ENCODE measurements at places on chromosomes 7 and 10.

GRCh38 chr7:27410812-27411544, 168.4 kb downstream of the EVX1 start:
- H3K36me3 ChIP-seq: no peaks in the 10 kb centered on the region
- H3K4me1 ChIP-seq: no peaks in the 10 kb centered on the region
- H3K27me3 ChIP-seq: peaks cover 10% of the 10 kb centered on the region
- H3K4me3 ChIP-seq: no peak overlapping the region

DNA sequence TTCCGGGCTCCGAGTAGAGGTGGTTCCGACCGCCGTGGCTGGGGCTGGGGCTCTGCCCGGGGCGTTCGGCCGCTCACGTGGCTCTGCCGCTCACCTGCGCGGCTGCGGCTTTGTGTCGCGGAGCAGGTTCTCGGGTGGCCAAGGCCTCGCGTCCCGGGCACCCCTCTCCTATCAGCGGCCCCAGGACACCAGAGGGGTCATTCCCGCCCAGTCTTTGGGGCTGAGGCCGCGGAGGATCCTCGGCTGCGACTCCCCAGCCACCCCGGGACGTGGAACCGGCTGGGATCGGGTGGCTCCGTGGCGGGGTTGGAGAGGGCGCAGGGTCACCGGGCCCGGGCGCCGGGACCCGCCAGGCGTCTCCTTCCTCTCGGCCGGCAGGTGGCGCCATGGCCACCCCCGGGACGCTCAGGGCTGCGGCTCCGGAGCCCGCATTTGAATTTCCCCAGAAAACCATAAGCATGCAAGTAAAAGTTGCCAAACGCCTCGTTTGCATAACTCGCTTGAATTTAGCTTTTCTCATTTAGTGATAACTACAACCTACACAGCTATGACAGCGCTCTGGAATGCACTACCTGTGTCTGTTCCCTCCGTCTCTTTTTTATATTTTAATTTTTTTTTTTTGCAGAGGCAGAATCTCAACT, 1.2 kb downstream of the COL26A1 start:
- H3K4me3 ChIP-seq: no peak overlapping the region
- no peaks in the 10 kb centered on the region for H3K4me1 ChIP-seq

- no peak for ATAC-seq
- no peaks in the 10 kb centered on the region for H3K36me3 ChIP-seq
- H3K4me3 ChIP-seq: no peak overlapping the region
- H3K4me1 ChIP-seq: no peaks in the 10 kb centered on the region
- no peak overlapping the region for H3K27ac ChIP-seq
- H3K27me3 ChIP-seq: peaks cover 11% of the 10 kb centered on the region
These were observed 42.7 kb upstream of the CACNB2 start for GRCh38 chr10:18097524-18097923.

DNA sequence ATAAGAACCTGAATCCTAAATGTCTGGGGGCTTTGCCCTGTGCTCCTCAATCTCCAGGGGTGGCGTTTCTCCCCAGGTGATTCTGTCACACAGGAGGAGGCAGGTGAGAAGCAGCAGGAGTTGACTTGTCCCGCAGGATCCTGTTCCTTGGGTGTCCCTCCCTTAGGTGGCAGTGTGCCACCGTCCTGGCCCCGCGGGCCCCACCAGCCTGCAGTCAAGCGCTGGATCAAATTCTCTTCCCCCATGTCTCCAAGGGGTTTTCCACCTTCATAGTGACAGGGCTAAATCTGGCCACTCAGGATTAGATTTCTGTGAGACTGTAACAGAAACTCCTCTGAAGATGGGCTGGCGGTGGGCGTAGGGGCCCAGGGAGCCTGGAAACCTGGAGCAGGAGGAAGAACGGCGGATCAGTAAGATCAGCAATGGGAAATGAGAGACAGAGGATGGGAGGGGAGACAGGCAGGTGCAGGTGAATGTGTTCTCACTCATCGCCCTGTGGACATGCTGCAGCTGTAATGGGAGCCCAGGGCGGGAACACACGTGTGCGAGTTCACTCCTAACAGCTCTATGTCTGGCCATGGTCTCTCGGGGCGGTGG, 329.2 kb upstream of the COBL start:
- ATAC-seq: no peak
- no peaks in the 10 kb centered on the region for H3K4me1 ChIP-seq
- no peak overlapping the region for H3K4me3 ChIP-seq
- no peaks in the 10 kb centered on the region for H3K27me3 ChIP-seq

- peaks cover 7% of the 10 kb centered on the region for H3K36me3 ChIP-seq
- no peak for ATAC-seq
- no peaks in the 10 kb centered on the region for H3K27me3 ChIP-seq
- peaks cover 7% of the 10 kb centered on the region for H3K4me1 ChIP-seq
- H3K27ac ChIP-seq: no peak overlapping the region
These were observed 139.3 kb upstream of the TCF7L2 start for GRCh38 chr10:112810711-112811151.

DNA sequence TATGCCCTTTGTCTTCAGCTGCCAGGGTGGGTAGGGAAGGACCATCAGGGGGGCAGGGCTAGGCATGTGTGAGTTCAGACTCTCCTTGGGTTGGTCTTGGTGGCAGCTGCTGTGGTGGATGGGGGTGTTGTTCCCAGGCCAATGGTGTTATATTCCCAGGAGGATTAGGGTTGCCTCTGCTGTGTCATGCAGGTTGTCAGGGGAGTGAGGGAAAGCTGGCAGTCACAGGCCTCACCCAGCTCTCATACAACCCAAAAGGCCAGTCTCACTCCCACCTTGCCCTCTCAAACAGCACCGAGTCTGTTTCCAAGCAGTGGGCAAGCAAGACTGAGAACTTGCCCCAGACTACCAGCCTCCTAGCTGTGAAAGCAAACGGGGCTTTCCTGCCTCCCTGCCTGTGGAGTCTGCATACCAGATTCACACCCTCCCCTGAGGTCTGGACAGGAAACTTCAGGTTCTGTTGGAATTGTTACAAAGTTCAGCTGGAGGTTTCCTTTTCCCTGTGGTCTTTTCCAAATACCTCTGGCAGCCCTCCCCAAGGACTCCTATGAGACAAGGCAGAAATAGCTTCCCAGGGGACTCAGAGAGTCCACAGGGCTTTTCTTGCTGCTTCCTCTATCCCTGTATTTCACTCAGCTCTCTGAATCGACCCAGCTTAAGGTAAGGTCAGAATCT, 1.4 kb downstream of the HYAL4 start:
- no peaks in the 10 kb centered on the region for H3K4me1 ChIP-seq
- no peak overlapping the region for H3K27ac ChIP-seq

DNA sequence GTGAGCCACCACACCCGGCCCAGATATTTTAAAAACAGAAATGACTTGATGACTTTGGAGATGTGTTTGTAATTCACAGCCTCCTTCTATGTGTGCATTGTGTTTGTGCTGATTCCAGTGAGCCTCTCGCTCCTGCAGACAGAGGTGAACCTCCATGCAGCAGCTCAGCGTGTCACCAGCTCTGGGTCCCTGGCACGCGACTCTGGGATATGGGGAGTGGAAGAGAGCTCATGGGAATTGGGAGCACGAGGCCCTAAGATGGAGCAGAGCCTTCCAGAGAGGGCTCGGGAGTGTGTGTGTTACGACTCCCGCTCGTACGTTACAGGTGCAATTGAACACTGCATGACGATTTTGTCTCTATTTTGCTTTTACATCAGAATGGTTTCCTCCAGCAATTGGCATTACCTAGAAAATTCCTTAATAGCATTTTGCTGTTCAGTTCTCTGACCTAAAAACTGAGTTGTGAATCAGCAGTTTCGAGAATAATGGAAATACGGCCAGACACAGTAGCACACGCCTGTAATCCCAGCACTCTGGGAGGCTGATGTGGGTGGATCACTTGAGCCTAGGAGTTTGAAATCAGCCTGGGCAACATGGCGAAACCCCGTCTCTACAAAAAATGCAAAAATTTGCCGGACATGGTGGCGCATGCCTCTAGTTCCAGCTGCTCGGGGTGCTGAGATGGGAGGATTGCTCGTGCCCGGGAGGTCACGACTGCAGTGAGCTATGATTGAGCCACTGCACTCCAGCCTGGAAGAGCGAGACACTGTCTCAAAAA, 204.6 kb downstream of the CUX1 start:
- H3K27me3 ChIP-seq: no peaks in the 10 kb centered on the region
- no peak for ATAC-seq
- H3K4me1 ChIP-seq: peaks cover 4% of the 10 kb centered on the region
- H3K36me3 ChIP-seq: no peaks in the 10 kb centered on the region

DNA sequence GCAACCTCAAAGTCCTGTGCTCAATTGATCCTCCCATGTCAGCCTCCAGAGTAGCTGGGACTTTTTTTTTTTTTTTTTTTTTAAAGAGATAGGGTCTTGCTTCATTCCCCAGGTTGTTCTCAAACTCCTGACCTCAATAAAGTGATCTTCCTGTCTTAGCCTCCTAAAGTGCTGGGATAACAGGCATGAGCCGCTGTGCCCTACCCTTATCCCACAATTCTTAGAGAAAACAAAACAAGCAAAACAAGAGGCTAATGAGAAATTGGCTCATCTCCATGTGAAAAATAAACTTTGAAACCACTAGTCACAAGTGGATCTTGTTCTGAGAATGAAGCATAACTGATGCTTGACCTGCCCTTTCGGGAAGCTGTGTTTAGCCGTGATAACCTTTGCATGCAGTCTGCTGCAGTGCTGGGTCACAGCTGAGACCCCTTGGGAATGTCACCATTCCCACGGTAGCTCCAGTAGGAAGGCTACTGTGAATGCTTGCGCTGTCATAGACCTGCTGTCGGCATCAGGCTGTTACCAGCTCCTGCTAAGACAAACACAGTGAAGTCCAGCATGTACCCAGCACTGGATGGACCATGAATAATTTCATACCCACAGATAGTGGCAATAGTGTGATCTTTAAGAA, 290.7 kb upstream of the KIAA1217 start:
- peaks cover 8% of the 10 kb centered on the region for H3K27me3 ChIP-seq
- H3K36me3 ChIP-seq: no peaks in the 10 kb centered on the region
- ATAC-seq: no peak
- no peaks in the 10 kb centered on the region for H3K4me1 ChIP-seq
- H3K27ac ChIP-seq: no peak overlapping the region

- ATAC-seq: no peak
- H3K4me1 ChIP-seq: no peaks in the 10 kb centered on the region
- H3K36me3 ChIP-seq: no peaks in the 10 kb centered on the region
- H3K27ac ChIP-seq: no peak overlapping the region
- no peak overlapping the region for H3K4me3 ChIP-seq
- H3K27me3 ChIP-seq: peaks cover 19% of the 10 kb centered on the region
These were observed 279.1 kb downstream of the CCSER2 start for GRCh38 chr10:84607523-84607922.

- peaks cover 7% of the 10 kb centered on the region for H3K36me3 ChIP-seq
- H3K4me1 ChIP-seq: peaks cover 22% of the 10 kb centered on the region
- peak overlapping the region; percentile 94 for H3K27ac ChIP-seq
- peak overlapping the region; percentile 85 for H3K4me3 ChIP-seq
These were observed 8.6 kb downstream of the CAMK2G start for GRCh38 chr10:73865459-73866442.

DNA sequence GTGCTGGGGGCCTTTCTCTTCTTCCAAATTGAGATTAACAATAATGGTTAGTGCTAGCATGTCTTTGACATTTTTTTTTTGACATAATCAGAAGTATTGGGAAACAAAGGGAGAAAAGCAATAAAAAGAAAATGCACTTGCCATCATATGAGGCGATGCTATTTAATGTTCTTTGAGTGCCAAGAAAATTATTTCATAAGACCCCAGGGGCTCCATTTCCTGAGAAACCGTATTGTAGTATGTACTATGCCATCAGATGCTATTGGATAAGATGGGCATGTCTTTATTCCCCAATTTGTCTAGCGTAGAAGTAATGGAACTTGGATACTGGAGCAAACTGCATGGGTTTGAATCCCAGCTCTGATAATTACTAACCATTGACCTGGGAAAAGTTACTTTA, 408.9 kb downstream of the ADRA2A start:
- H3K4me3 ChIP-seq: no peak overlapping the region
- H3K27ac ChIP-seq: no peak overlapping the region
- H3K36me3 ChIP-seq: no peaks in the 10 kb centered on the region
- no peaks in the 10 kb centered on the region for H3K4me1 ChIP-seq

GRCh38 chr7:17063045-17063383, 181.2 kb upstream of the AGR3 start:
- H3K4me3 ChIP-seq: no peak overlapping the region
- peak overlapping the region; percentile 41 for H3K27ac ChIP-seq
- H3K36me3 ChIP-seq: no peaks in the 10 kb centered on the region
- H3K4me1 ChIP-seq: no peaks in the 10 kb centered on the region
- no peak for ATAC-seq

DNA sequence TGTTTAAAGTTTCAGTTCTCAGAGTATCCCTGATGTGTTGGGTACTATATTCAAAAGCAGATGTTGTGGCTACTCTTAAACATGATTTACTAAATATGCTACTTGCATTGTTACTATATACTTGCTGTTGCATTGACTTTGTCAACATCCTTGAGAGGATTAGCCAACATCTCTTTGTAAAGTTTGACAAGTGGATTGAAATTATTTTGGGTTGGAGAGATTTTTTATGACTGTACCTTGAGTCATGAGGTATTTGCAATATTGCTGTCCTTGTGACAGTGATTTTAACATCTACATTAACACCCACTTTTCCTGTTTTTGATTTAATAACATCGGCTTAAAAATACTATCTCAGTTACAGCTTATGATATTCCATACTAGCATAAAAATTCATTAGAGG, 31.9 kb downstream of the MRC1 start:
- peaks cover 10% of the 10 kb centered on the region for H3K27me3 ChIP-seq
- ATAC-seq: no peak
- no peaks in the 10 kb centered on the region for H3K4me1 ChIP-seq

GRCh38 chr7:35249537-35249907, 4.4 kb downstream of the TBX20 start:
- no peak overlapping the region for H3K27ac ChIP-seq
- peaks cover 5% of the 10 kb centered on the region for H3K36me3 ChIP-seq
- H3K4me3 ChIP-seq: no peak overlapping the region
- peaks cover 57% of the 10 kb centered on the region for H3K27me3 ChIP-seq
- no peak for ATAC-seq

DNA sequence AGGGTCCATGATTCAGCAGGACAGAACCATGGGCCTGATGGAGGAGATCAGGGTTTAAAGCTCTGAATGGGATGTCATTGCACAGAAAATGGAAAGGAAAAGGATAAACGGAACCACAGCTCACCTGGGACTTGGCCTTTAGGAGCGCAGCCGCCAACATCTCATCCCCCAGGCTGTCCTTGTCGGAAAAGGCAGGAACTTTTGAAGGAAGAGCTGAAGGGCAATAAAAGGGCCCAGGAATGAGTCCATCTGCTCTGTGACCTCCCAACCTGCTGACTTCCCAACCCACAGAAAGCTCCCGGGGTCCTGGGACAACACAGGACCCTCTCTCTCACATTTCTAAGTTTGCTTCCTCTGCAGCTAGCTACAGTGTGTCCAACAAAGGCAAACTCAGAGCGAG, 6.1 kb downstream of the ZNF3 start:
- H3K4me1 ChIP-seq: peaks cover 14% of the 10 kb centered on the region
- peaks cover 90% of the 10 kb centered on the region for H3K36me3 ChIP-seq
- H3K27ac ChIP-seq: no peak overlapping the region
